ENCODE measurements at places on chromosomes 5 and 9.

GRCh38 chr9:3214741-3215140, 311.1 kb downstream of the RFX3 start:
- no peak for DNase-seq

- no peak for DNase-seq
These were observed 216 bp downstream of the ZMYND19 start for GRCh38 chr9:137590123-137590468.

DNA sequence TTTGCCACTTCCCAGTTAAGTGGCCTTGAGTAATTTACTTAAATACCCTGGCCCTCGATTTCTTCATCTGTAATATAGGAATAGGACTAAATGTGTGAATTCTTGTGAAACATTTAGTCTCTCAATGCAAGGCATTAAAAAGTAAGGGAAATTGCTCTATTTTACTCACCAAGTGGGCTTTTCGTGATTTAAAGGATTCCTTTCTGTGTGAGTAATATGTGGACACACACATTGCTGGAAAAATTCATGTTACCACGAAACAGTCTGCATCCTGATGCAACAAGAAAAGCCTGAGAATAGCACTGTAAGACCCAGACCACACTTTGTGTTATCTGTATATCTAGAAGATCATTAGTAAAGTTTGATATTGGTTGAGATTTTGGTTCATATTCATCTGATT, 1243.0 kb upstream of the CDH9 start:
- no peak for DNase-seq

DNA sequence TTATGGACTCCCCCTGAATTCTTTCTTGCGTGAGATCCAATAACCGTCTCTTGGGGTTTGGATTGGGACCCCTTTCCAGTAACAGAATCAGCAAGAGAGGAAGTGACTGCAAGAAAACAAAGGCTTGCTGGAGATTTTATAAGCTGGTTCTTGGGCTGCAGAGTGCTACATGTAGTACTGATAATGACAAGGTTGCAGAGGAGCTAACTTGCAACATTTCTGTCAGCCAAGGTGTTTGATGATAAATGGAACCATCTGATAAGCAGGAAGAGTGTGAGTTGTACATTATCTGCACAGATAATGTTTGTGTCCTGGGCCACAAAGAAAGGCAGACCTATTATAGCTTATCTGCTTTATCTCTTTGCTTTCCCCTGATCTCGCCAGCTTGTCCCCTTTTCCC, 37.1 kb downstream of the DNAJB5 start:
- no peak for DNase-seq

DNA sequence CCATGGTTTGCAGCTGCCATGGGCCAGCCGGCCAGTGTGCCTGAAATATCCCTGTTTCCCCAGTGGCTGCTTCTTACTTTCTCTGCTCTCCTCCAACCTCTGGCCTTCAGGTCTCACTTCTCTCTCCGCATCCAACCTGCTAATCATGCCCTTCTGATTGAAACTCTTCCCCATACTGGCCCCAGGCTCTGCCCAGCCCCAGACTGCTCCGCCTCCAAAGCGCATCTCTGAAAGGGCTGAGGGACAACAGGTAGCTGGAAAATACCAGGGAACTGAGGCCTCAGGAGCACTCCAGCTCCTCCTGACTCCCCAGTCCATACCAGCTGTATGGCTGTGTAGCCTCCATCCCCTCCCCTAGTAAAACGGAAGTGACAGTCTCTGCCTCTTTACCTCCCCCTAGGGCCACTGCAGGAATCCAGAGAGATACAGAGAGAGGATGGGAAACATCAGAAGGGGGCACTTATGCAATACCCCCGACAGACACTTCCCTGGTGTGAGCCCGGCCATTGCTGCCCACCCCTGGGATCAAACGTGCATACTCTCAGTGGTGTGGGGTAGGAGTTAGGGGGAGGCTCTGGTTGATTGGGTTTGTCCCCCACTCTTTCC, 34.2 kb downstream of the PAX5 start:
- no peak for DNase-seq

DNA sequence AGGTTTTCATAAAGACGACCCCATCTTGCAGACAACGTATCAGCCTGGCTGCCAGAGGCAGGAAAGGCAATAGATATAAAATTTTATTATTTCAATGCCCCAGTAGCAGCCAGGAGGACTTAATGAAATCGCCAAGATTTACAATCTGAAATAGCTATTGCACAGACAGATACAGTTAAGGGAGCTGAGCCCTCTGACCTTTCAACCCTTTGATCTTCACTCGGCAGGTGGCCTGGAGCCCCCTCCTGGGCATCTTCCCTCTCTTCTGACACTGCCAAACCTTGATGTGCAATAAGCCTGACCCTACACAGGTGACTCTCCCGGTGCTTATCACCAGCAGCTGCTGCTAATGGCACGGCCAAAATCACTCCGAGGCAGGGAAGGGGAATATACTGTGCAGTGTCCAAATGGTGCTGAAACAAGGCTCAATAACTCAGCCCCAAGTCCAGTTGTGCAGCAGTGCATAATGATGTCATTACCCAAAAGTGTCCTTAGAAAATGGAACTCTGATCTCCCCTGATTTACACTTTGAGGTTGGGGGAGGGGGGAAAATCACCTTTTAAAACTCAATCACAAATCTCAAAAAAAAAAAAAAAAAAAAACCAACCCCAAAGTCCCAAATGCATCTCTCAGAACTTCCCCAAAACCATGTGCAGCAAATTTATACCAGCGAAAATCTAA, 242.0 kb downstream of the CRB2 start:
- no peak for DNase-seq

DNA sequence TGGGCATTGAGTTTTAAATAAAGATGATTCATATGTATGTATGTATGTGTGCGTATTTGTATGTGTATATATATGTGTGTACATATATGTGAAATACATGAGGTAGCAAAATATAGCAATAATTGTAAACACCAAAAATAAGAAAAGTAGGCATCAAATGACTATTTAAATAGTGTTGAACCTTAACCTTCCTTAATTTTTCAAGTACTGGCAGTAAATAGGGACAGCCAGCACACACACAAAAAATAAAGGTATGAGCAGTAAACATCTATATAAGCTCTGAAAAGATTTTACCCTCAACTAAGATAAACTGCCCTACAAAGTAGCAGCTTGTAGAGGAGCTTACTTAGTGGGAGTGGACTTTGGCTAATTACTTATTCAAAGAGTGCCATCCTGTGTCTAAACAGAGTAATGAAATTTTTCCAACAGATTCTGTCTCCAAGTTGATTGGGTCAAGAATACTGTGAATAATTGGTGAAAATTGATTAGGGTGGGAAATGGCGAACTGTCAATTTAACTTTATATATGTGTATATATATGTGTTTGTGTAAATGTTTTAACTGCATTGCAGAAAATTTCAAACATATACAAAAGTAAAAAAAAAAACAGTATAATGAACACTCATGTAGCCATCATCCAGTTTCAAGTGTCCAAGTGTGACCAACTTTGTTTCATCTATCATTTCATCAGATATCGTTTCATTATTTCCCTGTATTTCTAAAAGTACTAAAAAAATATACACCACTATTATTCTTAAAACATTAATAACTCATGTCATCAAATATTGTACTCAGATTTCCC, 2.0 kb upstream of the ADAMTS6 start:
- no peak for DNase-seq

DNA sequence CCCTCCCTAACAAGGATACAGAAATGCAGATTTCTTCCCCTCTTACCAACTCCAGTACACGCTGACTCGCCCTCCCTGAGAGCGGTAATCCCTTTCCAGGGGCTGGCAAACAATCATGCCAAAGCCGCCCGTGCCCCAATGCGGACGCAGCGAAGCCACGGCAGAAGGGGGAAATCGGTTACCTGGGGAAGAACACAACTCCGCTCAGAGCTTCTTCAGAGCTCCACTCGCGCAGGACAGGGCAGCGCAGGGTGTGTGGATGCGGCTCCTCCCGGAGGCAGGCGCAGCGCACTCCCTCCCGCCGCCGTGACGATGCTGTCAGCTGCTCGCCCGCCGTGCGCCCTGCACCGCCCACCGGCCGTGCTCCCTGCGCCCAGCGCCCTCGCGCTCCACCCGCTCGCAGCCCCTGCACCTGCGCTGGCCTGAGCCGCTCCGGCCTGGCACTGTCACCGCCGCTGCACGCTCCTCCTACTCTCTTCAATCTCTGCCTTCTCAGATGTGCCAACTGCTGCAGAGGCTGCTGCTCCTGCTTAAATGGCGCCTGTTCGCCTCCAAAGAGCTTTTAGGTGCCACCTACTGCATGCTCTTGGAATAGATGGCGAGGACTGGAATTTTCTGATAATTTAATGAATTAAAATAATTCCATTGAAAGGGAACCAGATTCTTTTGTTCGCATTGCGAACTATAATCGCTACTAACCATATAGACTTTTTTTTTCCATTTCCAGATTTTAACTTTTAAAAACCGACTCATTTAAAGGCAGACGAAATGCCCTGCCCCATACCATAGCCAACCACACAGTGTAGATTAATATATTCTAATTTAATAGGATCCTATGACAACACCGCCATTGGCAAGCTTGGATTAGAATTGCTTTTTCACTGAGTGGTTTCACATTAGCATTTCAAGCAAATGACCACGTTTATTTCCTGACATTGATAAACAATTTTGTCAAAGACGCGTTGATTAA, at the start of gene DIRAS2:
DIRAS2 (minus strand) TSS at position 255 of the 970 bp plus-strand sequence. CDS start 28,997 bp downstream, outside the sequence.
- no peak for DNase-seq

DNA sequence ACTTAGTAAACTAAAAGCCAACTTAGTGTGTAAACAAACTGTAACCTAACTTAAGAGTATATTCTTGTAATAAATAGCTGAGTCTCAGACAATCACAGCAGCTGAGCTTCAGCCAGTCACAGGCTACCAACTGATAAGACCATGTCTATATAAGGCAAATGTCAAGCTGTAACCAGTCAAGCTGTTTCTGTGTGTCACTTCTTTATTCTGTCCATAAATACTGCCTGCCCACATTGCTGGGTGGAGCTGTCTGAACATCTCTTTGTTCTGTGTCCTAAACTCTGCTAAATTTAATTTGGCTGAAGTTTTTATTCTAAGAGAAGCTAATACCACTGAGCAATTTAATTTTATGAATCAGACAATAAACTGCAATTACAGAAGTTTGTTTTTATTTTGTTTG, 412.1 kb upstream of the CDH10 start:
- DNase-seq: no peak

DNA sequence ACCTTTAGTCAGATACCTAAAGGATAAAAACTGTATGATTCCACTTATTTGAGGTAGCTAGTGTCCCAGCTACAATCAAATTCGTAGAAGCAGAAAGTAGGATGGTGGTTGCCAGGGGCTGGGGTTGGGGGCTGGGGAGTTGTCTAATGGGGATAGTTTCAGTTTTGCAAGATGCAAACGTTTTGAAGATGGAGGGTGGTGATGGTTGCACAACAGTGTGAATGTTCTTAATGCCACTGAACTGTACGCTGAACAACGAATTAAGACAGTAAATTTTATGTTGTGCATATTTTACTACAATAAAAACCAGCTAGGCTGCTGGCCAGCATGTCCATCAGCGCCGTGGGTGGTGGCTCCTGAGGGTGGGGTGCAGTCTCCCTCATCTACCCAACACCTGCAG, 137.8 kb downstream of the GADD45G start:
- DNase-seq: no peak

- DNase-seq: no peak
These were observed 226.5 kb downstream of the ROR2 start for GRCh38 chr9:91723420-91724067.

- no peak for DNase-seq
These were observed 288.1 kb downstream of the HCN1 start for GRCh38 chr5:45408067-45408466.

DNA sequence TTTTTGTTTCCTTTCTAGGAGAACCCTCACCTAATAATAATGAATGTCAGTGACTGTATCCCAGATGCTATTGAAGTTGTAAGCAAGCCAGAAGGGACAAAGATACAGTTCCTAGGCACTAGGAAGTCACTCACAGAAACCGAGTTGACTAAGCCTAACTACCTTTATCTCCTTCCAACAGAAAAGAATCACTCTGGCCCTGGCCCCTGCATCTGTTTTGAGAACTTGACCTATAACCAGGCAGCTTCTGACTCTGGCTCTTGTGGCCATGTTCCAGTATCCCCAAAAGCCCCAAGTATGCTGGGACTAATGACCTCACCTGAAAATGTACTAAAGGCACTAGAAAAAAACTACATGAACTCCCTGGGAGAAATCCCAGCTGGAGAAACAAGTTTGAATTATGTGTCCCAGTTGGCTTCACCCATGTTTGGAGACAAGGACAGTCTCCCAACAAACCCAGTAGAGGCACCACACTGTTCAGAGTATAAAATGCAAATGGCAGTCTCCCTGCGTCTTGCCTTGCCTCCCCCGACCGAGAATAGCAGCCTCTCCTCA, 87.1 kb downstream of the OSMR start:
- DNase-seq: no peak

DNA sequence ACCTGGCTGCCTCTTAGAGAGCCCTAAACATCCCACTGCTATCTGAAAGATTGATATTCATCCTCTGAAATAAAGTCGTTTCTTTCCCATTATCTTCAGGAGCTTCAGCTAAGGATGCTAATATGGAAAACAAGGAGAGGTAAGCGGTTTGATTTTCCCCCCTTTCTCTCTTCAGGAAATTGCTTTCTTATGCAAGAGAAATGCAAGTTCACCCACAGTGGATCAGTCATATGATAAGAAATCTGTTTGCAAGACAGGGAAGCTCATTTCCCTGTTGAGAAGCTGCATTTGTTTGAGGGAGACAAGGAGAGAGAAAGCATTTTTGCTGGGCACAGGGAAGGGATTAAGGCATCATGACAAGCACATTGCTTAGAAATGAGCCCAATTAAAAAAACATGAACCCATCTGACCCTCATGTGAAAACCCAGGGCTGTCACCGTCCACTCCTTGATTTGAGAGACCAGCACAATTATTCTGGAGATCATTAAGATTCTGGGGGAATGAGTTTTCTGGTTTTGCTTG, 53.7 kb upstream of the BOD1 start:
- DNase-seq: no peak

DNA sequence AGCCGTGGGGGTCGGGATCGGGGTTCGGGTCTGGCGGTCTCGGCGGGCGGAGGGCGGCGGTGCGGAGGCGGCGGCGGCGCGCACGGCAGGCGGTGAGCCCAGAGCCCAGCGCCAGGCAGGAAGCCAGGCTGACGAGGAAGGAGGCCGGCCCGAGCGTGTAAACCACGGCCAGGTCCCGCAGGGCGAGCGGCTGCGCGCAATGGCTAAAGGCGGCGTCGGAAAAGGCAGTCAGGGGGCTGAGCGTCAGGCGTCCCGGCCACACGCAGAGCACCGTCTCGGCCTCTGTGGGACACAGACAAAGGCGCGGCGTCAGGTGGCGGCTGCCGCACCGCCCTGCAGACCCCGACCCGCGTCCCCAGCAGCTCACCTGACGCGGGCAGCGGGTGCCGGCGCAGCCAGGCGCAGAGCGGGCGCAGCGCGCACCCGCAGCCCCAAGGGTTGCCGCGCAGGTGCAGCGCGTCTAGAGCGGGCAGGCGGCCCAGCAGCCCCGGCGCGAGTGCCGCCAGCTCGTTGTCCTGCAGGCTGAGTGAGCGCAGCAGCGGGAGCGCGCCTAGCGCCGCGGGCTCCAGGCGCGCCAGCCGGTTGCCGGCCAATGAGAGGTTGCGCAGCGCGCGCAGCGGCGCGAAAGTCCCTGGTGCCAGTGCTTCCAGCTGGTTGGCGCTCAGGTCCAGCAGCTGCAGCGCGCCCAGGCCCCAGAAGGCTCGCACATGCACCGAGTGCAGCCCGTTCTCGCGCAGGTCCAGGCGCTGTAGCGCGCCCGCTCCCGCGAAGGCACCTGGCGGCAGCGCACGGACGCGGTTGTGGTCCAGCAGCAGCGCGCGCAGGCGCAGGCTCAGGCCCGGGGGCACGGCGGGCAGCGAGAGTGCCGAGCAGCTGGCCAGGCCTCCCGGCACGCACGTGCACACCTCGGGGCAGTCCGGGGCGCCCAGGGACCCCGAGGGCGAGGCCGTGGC, 671 bp downstream of the LRRC26 start:
- DNase-seq: no peak

- DNase-seq: no peak
These were observed 62.4 kb downstream of the ZNF608 start for GRCh38 chr5:124683917-124684555.

Measured in stimulated activated CD8-positive, alpha-beta memory T cell treated with anti-CD3 and anti-CD28 coated beads, Interleukin-15, amount 100 ng/mL, for 4 hours (primary cell).